ENCODE measurements at places on chromosomes 16 and 17.
A peak's percentile ranks its signal among the peaks of the same experiment; 100 is the strongest.

- peak; percentile 74 for DNase-seq
Observed at GRCh38 chr17:17737961-17738894, 57.0 kb downstream of the RAI1 start.

GRCh38 chr16:424033-424622 lies 1.3 kb upstream of the RAB11FIP3 start:
- peak; percentile 60 for DNase-seq

DNA sequence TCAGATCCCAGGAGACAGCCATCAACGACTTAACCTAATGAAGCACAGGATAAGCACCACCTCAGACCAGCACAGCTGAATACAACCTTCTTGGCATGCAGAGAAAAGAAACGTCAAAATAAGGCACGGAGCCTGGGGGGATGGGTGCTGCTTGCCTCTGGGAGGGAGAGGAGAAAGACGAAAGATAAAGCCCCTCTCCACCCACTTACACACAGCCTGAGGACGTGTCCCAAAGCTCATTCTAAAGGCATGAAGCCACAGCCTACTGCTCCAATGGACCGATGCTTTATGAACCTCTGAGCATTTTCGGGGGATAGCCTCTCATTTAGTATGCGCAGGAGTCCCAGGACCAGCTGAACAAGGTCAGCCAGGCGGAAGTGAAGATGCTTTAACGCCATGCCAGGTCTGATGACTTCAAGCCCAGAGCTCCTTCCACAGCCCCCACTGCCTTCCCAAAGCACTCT lies 31.1 kb downstream of the ST3GAL2 start:
- DNase-seq, result no peak

- DNase-seq, result no peak
Observed at GRCh38 chr16:67871256-67871655, 1.6 kb upstream of the EDC4 start.

DNA sequence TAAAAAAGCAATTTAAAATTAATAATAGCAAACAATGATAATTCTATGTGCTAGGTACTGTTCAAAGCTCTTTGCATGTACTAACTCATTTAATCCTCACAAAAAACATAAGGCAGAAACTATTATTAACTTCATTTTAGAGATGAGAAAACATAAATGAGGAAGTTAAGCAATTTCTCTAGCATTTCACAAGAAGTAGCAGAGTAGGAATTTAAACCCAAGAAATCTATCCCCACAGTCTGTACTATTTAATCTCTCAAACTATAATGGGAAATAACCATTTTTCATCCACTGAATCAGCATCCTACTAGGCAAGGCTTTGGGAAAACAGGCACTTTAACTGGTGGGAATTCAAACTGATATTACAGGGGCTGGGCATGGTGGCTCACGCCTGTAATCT lies 42.2 kb upstream of the INTS2 start:
- no peak for DNase-seq

DNA sequence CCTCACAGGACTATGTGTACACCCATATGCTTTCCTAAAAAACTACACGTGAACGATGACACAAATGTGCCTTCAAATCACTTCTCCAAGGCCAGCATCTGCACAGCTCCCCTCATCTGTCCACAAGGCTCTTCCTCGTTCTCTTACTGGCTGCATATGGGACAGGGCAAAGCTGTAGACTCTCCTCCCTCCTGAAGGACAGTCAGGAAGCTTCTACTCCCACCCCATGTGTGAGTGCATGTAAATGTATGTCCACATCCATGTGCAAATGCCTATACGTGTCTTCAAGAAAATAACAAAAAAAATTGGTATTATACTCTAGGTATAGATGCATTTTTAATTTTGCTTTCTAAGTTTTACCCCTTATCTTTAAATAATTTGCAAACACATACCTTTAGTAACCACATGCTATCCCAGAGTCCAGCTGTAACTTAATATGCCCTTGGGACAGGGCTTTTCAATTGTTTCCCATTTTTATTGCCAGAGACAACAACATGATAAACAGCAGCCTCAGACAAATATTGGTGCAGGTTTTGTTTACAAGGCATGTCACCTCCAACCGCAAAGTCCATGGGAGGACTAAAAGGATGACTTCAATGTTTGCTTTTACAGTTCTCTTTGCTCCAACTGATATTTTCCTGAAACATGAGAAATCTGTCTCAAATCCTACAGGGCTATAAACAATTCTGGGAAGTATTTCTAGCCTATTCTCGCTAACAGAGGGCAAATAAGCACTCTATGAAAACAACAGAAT lies 31.6 kb upstream of the FAAP100 start:
- DNase-seq, result no peak

DNA sequence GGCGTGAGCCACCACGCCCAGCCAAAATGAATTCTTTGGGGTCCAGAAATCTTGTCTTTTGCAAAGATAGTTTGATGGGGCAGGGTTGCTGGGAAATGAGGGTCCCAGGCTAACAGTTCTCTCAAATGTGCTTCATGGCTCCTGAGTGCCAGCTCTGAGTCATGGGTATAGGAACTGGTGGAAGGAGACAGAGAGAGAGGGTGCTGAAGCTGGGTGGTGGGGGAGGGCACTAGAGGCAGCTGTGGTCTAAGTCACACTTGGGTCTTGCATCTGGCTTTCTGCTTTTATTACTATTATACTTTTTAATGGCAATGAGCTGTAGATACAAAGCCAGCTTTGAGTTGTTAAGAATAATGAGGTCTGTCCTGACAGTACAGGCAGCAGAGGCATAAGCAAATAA lies 54.6 kb downstream of the PRKCA start:
- DNase-seq, result no peak

GRCh38 chr17:42392692-42393415 lies 4.6 kb upstream of the STAT3 start:
- no peak for DNase-seq

DNA sequence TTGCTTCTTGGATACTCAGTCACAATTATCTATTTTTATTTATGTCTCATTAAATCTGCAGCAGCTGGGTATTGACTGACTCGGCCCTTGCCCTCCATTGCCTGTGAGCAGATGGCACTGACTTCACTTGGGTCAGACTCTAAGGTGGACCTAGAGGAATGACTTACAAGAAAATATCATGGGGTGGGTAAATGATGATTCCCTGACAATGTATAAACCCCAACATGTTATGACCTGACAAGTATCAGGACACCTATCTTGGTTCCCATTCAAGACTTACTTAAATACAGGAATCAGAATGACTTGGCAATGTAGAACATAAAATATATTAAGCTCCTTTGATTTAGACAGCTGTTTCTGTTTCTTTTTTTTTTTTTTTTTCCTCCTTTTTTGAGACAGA lies 953.5 kb downstream of the CDH11 start:
- DNase-seq, result no peak

GRCh38 chr17:50122945-50123344 lies 7.0 kb downstream of the SAMD14 start:
- no peak for DNase-seq

DNA sequence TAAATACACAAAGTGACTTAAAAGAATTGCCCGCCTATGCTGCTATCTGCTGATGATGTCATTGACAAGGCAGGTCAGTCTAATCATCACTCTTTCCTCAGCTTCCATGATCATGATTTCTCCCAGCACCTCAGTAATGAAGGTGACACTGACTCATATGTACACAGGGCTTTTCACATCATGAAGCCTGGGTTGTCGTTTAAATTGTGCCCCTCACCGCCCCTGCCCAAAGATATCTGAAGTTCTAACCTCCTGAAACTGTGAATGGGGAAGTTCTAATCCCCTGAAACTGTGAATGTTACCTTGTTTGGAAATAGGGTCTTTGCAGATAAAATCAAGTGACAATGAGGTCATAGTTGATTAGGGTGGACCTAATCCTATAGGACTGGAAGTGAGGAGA lies 17.4 kb upstream of the GPRC5C start:
- DNase-seq, result no peak

DNA sequence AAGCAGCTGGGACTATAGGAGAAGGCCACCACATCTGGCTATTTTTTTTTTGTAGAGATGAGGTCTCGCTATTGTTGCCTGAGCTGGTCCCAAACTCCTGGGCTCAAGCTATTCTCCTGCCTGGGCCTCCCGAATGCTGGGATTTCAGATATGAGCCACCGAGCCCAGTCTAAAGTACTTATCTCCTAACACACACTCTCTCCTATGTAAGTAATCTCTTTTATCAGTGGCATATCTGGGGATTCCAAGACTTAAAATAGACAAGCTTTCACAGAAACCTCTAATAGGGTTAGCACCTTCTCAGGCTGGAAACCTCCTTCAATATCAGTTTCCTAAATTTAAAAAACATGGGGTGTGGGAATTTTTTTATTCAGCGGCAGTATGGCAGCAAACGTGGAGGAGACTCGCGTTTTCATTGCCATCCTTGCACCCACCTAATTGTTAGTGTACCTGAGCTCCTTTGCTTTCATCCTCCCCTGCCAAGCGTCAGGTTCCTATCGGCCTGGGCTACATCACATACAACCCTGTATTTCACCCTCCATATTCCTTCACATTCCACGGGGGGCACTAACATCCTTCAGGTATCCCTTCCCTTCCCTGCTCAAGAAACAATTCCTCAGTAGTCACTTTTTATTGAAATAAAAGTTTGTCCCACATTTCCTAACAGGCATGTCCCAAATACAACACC lies 1.1 kb downstream of the EZH1 start:
- no peak for DNase-seq

DNA sequence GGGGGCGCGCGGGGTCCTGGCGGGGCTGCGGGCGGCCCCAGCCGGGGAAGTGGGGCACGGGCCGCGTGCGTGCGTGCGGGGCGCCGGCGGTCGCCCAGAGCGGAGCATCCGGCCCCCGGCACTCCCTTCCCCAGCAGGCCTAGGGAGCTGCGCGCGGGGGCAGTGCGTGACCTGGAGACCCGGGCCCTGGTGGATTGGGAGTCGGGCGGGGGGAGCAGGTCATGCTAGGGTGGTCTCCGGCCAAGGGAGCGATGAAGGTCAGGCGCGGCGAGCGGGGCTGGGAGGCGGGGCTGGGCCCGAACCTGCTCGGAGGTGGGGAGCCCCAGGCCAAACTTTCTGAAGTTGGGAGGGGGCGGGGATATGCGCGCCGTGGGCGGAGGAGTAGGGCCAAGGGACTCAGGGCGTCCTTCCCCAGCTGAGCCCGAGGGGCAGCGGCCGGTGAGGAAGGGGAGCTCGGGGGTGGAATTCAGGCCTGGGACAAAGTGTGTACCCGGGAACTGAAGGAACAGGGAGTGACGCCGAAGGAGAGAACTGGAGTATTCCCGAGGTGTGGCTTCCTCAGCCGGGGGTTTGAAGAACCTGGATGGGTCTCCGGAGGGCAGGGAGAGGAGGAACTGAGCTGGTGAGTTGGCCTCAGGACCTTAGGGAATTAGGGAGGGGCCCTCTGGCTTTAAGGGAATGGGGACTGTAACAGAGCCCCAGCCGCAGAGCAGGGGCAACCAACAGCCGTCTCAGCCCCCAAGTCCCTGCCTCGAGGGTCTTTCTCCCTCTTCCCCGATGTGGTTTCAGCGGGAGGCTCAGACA lies 589 bp downstream of the XYLT2 start:
- peak; percentile 59 for DNase-seq

DNA sequence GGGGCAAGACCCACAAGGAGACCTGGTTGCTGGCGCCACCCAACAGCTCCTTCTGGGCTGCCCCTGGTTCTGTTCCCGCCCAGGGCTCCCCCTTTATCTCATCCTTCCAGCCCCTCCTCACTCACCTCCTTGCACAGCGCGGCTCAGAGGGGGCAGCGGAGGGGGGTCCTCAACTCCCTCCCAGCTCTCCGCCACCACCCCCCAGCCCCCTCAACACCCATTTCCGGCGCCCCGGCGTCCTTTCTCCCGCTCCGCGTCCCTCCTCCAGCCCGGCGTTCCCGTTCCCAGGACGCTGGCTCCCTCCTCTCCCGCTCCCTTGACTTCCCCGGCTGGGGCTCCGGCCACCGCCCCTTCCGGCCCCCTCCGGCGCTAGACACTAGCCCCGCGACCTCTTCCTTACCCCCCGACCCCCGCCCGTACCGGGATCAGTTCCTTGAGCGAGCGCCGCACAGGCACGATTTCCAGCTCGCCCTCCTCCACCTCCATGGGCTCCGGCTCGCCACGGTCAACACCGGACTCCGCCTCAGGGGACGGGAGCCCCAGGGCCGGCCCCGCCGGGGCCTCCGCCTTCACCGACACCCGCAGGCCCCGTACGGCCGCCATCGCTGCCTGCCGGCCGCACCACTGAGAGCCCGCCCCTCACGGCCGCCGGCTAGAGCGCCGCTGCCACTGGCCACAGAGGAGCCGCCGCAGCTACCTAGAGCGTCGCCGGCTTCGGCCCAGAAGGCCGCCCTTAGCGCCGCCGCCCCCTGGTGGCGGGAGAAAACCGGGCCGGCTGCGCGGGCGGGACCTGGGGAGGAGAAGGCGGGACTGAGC lies at the start of gene NCBP3:
TSS of gene NCBP3 (minus strand) at position 626 of the 816 bp plus-strand sequence. CDS start at position 603, 23 bp downstream.
- peak; percentile 93 for DNase-seq

DNA sequence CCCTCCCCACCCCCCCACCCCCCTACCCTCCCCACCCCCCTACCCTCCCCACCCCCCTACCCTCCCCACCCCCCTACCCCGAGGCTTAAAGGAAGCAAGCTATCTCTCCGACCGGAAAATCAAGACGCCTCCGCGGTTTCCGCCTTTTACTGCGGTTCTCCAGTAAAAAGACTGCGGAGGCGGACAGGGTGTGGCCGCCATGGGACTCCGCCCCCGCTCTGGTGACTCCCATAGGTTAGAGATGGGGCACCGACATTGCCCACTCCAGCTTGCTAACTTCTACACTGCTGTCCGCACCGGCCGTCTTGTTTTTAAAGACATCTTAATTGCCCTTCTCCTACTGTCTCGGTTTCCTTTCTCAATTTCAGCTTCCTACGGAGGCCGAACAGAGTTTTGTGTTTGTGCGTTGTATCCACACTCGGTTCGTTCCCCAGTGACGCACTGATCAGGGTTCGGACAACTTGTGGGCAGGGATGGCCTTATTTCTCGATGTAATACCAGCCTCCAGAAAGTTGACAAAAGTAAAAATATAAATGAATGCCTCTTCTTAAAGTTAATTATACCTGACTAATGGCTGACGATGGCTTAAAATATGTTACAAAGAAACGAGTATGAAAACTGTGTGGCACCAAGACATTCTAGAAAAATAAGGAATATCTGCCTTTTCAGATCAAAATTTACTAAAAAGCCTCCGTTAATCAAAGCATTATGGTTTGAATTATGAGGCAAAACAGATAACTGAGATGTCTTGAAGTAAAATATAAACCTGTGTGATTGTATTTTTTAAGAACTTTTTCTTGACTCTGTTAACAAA lies 1.1 kb upstream of the ZNF200 start:
- peak; percentile 48 for DNase-seq

- no peak for DNase-seq
Observed at GRCh38 chr17:5838661-5839300, 231.4 kb upstream of the WSCD1 start.

DNA sequence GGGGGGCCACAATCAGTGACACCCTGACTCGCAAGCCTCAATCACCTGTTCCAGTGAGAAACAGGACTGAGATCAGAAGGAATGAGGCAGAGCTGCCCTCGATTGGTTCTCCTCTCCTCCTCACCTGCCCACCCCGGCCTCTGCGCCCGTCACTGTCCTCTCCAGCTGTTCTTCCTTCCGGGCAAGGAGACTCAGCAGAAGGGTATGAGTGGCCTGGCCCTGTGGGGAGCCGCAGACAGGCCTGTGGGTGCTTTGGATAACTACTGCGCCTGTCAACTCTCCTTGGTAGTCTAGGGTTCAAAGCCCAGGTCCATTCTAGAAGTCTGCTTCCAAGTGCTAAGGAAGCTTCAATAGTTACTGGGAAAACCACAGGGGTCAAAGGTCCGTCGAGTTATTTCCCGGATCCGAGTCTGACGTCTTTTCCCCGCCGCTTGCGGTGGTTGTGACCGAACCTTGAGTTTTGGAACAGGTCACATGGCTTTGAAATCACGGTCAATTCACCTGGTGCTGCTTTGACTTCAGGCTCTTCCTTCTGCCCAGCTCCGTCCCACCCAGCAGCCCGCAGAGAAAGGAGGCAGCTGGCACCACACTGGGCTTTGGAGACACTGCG lies 8.3 kb downstream of the CARD14 start:
- DNase-seq, result peak; percentile 68
